CD4-positive, alpha-beta T cell treated with Interleukin-2 at 100 ng/mL for 4 hours (primary cell): ENCODE measurements at places on chromosomes 2 and 18.

DNA sequence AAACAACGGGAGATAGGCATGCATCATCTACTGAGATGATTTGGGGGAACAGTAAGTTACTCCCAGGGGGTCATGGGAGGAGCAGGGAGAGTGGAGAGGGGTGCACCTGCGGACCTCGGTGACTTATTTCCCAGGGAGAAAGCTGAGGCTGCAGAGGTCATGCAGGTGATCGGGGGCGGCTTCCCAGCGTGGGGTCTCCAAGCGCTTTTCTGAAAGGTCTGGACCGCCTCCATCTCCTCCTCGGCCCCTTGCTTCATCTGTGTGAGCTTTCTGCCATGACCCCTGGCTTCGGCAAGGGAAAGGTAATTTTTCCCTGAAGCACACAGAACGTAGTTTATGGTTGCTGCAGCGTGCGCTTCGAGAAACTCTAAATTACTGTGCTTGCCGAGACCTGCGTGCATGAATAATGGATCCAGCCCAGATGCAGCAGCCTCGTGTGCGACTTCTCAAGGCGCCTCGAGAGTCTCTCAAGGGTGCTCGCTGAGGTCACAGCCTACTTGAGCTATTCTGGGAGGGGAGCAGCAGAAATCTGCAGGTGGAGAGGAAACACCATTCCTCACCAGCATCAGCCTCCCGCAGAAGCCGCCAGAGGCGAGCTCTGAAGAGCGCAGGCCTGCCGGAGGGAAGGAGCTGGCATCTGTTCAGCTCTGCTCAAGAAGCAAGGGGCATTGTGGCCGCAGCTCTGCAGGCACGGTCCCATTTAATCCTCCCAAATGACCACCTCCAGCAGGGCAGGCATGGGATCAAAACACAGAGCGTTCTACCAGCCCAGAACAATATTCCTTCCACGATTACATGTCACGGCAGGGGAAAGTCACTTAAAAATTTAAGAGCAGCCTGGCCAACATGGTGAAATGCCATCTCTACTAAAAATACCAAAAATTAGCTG is 308.4 kb upstream of the MYT1L start:
- no peak for DNase-seq

- DNase-seq, result no peak
Observed at GRCh38 chr2:29753671-29754444, 167.5 kb downstream of the ALK start.

DNA sequence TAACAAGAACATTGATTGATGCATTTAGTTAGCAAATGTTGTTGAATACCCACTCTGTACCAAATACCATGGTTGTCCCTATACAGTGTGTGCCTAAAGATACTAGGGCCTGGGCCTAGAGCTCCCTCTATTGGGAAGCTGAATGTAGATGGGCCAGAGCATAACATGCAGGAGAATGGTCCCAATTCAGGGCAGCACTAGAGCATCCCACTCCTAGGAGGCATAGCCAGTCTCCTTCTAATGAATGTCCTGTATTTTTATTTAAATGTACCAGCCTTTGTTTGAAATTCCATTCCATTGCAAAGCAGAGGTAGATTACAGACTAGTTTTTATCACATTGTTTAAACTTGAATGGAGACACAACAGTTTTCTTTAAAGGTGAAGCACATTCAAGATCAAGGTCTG is 90.6 kb downstream of the FEZ2 start:
- peak; percentile 34 for DNase-seq

DNA sequence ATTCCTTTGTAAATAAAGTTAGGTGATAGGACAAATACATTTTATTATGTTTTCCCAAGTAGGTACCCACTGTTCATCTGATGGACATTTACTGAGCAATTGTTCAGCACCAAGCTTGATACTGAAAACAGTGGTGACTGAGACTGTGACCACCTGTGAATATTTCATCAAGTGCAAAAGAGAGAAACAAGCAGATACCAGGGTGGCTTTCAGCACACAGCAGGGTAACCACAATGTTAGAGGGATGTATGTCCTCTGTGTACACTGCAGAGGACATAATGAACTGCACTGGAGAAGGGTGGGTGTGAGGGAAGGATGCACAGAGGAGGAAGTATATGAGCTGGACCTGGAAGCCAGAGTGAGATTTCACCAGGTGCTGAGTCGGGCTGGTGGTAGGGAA is 411.8 kb downstream of the RAD51AP2 start:
- DNase-seq, result no peak

DNA sequence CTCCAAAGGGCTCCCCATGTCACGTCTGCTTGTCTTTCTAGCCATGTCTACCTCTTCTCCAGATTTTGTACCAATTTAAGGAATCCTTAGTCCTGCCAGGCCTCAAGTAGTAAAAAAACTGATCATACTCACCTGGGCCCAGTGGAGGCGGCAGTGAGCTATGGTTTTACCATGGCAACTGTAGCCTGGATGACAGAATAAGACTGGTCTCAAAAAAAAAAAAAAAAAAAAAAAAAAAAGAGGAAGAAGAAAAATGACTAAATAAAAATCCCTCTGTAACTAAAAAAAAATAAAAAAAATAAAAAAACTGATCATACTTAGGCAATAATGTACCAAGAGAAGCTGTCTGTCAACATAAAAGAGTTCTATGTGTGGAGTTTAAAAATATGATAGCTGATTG is 221.6 kb downstream of the NR4A2 start:
- no peak for DNase-seq

GRCh38 chr2:74406035-74406434 is 15.4 kb downstream of the C2orf81 start:
- no peak for DNase-seq

DNA sequence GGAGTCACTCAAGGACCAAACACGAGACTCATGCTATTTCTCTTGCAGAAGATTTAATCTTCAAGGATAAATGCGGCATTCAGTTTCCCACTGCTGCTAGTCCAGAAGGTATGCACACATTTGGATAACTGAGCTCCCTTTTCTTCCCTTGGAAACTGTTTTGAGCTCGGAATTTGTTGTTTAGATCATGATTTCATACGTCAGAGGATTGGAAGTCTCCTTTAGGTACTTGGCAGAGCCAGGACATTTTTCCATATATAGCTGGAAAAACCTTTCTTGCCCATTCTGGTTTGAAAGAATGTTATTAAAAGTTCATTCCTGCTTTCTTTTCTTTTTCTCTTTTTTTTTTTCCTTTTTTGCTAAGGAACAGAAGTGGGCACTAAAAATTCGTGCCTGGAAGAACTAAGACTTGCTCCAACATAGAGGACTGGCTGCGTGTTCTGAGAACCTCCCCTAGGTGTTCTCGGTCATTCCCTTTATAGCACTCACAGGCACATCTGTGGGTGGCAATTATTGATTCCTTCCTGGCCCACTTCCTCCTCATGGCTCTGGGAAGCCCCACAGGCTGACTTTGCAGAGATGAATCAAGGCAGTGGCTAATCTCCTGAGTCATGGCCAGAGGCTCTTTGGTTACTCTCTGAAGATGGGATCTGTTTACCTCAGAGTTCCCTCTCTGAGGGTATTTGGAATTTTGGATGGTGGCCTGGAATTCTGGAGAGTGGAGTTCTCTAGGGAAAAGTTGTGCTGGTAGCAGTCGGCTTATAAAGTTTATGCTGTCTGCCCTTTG is 104.8 kb downstream of the PLCL1 start:
- no peak for DNase-seq

DNA sequence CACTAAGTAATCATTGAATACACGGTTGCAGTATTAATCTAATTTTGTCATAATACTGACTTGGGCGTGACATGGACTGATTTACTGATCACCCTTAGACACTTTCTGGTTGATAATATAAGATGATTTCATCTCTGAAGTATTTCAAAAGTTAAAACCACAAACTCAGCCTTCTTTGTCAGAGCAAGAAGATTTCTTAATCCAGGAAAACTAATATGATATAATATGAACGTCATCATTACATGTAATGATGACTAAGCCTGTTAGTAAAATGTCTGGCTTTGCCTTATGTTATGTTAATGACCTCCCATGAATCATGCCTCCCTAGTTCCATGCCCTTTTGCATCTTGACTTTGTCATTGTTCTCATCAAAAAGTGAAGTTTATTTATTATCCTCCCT is 1325.0 kb upstream of the CDH2 start:
- no peak for DNase-seq

GRCh38 chr2:27250652-27251379 is 12.0 kb downstream of the SLC30A3 start:
- DNase-seq, result no peak

DNA sequence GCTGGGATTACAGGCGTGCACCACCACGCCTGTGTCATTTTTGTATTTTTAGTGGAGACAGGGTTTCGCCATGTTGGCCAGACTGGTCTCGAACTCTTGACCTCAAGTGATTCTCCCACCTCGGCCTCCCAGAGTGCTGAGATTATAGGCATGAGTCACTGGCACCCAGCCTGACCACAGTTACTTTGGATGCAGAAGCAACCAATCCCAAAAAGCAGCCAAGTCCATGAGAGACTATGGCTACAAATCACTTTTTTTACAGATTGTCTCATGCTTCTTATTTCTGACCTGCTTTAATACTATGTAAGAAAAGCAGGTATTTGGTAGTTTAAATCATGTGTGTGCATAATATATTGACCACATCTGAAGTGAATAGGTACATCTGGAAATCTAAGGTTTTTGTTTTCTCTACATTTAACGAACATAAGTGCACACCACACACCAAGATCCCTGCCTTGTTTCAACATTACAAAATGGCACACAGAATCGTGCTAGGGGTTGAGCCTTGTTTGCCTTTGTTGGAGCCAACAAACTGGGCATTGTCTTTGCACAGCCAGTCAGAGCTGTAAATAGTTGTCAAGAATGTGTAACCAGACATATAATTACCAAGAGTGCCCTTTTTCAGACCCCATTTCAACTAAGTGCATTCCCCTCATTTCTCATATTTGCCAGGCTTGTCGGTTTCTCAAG is 18.3 kb upstream of the MAP4K4 start:
- DNase-seq, result no peak

GRCh38 chr2:67561457-67561965 is 164.4 kb downstream of the ETAA1 start:
- DNase-seq, result no peak

DNA sequence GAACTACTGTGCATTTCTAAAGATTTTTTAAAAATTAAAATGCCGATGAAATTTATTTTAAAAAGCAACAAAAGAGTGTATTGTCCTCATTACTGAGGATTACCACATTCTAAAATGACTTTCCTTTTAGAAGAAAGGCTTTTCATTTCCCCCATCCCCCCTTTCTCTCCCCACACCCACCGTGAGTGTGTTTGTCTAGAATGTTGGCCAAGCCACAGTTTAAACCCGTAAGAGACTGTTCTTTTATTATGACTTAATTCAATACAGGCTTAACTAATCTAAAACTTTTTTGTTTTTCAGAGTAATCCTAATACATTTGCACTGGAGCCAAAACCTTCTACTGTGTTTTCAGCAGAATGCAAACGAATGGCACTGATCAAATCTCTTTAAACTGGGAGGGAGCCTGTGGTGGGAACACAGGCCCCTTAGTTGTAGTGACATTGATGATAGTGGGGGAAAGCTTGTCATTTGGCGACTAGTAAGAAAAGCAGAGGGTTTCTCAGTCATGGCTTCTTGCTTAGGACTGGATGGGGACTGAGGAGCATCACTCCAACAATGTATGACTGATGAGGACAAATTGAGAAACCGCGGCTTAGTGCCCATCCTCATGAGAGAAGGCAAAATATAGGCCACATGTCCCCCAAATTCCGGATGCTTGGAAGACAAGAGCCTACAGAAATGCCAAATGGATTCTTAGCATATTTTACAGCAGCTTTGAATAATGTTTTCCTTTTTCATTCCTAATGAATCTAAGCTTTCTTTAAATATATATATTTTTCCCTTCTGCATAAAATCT is 154.0 kb upstream of the SMIM21 start:
- no peak for DNase-seq

- no peak for DNase-seq
Observed at GRCh38 chr2:41970988-41971660, 76.7 kb upstream of the PKDCC start.

DNA sequence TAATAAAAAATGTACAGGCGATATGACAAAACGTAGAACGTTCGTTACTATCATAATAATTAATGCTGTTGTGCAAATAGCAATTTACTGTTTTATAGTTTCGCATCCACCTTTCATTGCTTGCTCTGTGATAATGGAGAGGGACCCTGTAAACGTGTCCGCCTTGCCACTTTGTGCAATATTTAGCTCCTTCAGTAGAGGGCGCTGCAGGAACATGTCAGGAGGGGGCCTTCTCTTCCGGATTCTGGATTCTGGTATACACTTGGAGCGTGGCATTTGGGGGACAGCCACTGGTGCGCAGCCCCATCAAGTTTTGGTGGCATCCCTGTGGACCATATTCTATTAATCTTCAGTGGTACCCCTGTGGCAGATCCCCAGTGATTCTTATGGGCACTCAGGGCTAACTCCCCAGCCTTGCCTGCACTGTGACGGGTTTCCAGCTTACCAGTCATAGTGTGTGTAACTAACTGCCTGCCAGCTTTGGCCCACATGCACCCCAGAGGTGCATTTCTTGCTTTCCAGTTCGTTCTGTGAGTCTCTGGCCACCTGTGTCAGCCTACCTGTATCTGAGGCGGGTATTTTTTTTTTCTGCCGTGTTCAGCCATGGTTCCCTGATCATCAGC is 140.3 kb downstream of the CYRIA start:
- DNase-seq, result peak; percentile 8

- no peak for DNase-seq
Observed at GRCh38 chr2:44277541-44277940, 2.3 kb downstream of the SLC3A1 start.

- DNase-seq, result no peak
Observed at GRCh38 chr2:79855264-79856006, 342.6 kb downstream of the CTNNA2 start.

DNA sequence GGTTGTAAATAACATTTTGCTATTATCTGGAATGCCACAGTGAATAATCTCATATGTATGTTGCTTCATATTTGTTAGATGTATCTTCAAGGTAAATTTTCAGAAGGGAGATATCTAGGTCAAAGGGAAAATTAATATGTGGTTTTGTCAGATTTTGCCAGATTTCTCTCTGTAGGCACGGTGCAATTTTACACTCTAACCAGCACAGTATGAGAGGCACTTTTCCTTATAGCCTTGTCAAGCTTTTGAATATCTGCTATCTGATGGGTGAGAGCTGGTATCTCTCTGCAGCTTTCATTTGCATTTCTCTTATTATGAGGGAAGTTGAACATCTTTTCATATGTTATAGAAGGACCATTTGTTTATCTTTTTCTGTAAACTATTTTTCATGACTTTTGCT is 175.7 kb upstream of the PGAP1 start:
- no peak for DNase-seq

GRCh38 chr18:53861185-53861584 is 363.3 kb downstream of the MBD2 start:
- no peak for DNase-seq

- DNase-seq, result no peak
Observed at GRCh38 chr2:197121756-197122385, 188.7 kb downstream of the ANKRD44 start.

DNA sequence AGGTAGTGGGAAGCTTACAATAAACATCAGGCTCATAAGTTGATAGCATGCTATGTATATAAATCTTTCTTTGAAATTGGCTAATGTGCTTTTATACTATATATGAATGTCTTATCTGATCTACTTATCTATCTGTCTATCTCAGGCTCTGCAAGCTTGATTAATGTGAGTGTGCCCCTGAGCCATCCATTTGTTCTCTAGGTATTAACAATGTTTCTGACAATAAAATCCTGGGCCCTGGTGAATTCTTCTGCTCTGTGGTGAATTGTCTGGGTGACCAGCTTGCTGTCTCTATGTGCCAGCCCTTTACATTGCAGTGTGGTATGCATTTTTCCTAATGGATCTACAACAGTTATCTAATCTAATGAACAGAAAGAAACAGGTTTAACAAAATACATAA is 295.9 kb downstream of the HRH4 start:
- DNase-seq, result no peak
